Stimulated activated CD4-positive, alpha-beta T cell treated with anti-CD3 and anti-CD28 coated beads, TNF-alpha, amount 100 ng/mL, for 24 hours (primary cell): ENCODE measurements at places on chromosomes 13 and 19.

GRCh38 chr13:104984296-104984818 lies 1551.1 kb downstream of the EFNB2 start:
- DNase-seq = no peak

GRCh38 chr19:47232422-47233211 lies 1.6 kb upstream of the BBC3 start:
- no peak for DNase-seq

DNA sequence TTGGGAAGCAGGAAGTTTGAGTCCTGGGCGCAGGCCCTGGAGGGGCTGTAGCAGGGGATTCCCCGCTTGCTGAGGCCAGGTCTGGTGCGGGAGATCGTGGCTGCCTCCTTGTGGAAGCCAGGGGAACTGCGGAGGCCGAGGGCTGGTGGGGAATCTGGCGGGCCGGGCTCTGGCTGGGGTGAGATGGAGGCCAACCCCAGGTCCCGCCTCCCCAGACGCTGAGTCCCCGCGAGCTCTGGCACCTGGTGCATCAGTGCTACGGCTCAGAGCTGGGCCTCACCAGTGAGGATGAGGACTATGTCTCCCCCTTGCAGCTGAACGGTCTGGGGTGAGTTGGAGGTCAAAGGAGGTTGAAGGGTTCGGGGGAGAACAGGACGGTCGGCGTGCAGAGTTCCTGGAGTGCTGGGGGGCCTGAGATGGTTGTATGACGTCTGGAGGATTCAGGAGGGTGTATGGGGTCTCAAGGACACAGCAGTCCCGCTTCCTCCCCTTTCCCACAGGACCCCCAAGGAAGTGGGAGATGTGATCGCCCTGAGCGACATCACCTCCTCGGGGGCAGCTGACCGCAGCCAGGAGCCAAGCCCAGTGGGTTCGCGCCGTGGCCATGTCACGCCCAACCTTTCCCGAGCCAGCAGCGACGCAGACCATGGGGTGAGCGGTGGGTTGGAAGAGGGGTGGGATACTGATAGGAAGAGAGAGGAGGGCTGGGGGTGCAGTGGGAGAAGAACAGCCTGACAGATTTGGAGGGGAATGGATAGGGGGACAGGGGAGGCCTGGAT lies 13.1 kb downstream of the GRAMD1A start:
- peak; percentile 68 for DNase-seq

- no peak for DNase-seq
These were observed 43.8 kb downstream of the C13orf42 start for GRCh38 chr13:51067210-51067701.

DNA sequence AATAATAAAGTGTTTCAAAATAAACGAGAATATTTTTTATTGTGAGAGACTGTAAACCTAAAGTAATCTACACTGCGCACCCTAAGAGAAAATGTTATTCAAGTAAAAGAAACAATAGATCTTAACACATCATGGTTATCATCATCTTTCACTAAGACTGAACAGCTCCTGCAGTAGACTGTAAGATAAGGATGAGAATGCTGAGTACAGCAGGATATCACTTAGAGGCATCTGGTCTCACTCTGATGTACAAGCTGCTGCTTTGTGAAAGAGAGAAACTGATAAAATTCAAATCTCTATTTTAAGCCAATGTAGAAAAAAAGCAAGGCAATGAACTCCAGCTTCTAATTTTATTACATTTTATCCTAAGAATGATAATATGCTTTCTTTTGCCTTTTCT lies 261.7 kb upstream of the HTR2A start:
- no peak for DNase-seq

DNA sequence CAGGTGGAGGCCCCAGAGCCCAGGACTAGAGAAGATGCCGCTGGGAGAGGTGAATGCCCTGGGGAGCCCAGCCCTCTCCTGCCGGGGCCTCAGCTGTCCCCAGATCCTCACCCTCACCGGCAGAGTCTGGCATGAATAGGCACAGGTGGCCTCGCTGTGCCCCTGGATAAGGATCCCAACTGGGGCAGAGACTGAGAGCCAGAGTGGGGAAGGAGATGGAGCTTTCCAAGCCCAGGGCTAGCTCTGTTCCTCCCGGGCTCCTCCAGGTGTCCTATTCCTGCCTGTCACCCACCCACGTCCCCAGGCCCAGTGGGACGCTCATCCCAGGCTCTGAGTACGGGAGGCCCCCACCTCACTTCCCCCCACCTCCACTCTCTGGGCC lies 16.5 kb downstream of the PRR36 start:
- no peak for DNase-seq

- no peak for DNase-seq
These were observed 2.1 kb downstream of the RNF126 start for GRCh38 chr19:660793-661426.

DNA sequence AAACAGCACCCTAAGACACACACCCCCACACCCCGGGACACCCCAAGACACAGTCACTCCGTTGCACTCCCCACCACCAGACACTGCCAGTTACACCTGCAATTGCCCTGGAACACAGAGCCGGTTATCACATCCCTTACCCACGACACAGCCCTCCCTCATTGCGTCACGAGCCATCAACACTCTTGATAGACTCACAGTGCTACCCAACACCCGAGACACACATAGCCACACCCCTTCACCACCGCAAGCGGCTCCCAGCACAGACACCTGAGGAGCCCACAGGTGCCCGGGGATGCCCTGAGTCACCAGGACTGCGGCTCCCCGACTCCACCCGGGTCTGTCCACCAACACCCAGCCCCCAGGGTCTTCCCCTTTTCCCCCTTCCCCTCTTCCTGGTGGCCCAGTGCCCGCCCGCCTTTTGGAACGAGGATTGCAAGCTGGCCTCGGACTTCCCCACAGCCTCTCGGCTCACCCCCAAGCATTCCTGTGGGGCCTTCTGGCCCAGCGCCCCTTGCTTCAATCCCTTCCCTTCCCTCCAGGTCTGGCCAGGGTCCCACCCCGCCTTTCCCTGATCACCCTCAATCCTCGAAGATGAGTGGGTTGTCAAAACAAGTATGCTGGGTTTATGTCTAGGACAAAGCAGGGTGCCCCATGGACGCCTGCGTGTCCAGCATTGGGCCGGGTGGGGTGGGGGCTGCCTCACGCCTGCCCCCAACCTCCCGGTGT lies 1.7 kb upstream of the PTGER1 start:
- no peak for DNase-seq

DNA sequence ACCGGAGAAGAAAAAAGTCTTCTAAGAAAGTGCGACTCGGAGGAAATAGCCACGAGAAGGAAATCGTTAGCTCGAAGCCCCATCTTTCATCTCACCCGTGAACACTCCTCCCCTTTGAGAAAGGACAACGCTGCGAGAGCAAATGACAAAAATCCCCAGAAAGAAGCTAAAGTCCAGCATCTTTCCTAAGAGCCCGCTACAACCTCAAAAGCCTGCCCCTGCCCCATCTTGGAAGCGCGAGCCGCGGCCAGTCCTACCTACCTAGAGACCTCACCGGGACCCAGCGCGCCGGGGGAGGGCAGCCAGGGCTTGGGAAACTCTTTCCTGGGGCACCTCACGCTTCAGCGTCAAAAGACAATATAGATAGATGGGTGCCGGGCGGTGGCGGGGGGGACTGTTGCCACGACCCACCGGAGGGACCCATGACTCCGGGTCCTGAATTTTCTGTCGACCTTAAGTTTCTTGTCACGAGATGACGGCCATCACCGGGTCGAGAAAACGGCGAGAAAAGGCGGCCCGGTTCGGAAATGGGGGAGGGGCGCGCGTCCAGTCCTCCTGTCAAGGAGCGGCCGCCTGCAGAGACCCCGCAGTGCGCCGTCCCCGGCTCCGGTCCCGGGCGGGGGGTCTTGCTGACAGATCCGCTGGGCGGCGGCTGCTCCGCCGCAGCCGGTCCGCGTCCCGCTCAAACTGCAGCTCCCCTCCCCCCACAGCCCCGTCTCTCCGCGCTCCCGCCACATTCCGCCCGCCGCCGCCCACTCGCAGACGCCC lies 65.9 kb downstream of the KCNRG start:
- DNase-seq = peak; percentile 18

DNA sequence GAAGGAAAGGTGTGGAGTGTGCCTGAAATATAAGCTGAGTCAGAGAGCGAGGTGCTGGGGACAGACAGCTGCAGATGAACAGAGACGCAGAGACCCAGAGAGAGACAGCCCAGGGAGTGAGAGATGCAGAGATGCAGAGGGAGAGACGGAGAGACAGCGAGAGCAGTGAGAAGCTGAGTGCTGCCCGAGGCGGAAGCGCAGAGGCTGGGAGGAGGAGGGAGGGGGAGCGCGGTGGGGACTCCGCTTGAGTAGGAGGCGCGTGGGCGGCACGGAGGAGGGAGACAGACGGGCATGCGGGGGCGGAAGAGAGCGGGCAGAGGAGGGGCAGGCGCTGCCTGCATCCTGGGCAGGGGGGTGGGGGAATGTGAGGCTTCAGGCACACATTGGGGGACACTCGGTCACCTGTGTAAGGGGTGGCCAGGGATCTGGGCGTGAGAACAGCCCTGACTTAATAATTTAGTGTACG lies 25.7 kb downstream of the SLC8A2 start:
- DNase-seq = peak; percentile 32

- DNase-seq = no peak
These were observed 16.8 kb downstream of the SPART start for GRCh38 chr13:36329361-36329760.

GRCh38 chr19:14203177-14203576 lies 2.8 kb downstream of the ADGRL1 start:
- DNase-seq = no peak

DNA sequence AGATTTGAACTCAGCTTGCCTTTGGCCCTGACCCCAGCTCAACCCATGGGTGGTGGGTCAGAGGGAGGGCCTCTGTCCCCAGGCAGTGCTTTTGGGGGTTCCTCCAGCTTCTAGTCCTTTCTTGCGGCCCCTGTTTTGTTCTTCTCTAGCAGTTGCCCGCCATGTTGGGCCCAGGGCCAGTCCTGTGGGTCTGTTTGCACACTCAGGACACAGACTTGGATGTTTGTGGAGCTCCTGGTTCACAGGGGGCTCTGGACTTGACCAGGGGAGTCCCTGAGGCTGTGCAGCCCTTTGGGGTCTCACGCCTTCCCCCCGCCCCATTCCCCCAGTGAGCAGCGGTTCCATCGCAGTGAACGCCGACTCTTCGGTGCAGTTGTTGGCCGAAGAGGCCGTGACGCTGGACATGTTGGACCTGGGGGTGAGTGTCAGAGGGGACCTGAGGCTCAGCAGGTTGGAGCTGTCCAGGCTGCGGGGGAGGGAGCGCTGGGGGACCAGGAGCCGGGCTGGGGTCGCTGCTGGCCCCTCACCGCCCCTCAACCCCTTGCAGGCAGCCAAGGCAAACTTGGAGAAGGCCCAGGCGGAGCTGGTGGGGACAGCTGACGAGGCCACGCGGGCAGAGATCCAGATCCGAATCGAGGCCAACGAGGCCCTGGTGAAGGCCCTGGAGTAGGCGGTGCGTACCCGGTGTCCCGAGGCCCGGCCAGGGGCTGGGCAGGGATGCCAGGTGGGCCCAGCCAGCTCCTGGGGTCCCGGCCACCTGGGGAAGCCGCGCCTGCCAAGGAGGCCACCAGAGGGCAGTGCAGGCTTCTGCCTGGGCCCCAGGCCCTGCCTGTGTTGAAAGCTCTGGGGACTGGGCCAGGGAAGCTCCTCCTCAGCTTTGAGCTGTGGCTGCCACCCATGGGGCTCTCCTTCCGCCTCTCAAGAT lies 2.5 kb downstream of the ATP5F1D start:
- peak; percentile 73 for DNase-seq

DNA sequence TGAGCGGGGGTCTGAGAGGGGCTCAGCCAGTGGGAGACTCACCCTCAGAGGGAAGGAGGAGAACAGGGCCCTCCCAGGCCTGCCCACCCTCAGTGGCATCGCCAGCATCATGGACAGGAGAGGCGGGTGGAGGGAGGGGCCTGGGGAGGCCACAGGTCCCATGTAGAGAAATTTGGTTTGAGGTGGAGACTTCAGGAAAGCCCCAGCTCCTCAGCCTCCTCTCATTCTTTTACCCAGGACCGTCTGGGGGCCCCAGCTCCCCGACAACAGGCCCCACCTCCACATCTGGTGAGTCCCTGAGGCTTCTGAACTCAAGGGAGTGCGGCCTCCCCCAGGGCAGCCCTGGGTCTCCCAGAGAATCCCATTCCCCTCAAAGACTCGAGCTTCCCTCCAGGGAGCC lies 3.1 kb downstream of the LILRB1 start:
- no peak for DNase-seq

- DNase-seq = no peak
These were observed 49.8 kb downstream of the KLF2 start for GRCh38 chr19:16374436-16374835.

- DNase-seq = no peak
These were observed 348.9 kb downstream of the UQCRFS1 start for GRCh38 chr19:28864024-28864503.

DNA sequence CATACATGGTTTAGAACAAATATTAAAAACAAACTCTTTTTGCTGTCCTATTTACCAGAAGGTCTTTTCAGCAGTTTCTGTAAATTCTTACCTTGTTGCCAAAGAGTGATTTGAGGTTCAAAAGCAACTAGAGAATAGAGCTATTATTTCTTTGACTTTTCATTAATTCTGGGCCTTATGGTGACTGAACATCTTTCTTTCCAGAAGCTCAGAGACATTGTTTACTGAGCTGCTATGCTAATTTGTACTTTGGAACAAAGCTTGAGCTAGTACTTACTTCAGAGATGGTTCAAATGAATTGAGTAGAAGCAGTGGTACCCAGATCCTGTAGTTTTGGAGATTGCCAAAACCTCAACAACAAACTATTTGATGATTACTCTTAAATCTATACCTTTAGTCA lies 331.2 kb downstream of the SPRY2 start:
- DNase-seq = no peak
